ENCODE measurements at places on chromosomes 13 and 19.
A peak's percentile ranks its signal among the peaks of the same experiment; 100 is the strongest.

- H3K27me3 ChIP-seq = peaks cover 15% of the 10 kb centered on the region
- no peak overlapping the region for H3K27ac ChIP-seq
- no peak overlapping the region for H3K4me3 ChIP-seq
- no peak for DNase-seq
- H3K4me1 ChIP-seq = no peaks in the 10 kb centered on the region
- no peaks in the 10 kb centered on the region for H3K36me3 ChIP-seq
Observed at GRCh38 chr13:77861741-77862140, 56.9 kb downstream of the EDNRB start.

DNA sequence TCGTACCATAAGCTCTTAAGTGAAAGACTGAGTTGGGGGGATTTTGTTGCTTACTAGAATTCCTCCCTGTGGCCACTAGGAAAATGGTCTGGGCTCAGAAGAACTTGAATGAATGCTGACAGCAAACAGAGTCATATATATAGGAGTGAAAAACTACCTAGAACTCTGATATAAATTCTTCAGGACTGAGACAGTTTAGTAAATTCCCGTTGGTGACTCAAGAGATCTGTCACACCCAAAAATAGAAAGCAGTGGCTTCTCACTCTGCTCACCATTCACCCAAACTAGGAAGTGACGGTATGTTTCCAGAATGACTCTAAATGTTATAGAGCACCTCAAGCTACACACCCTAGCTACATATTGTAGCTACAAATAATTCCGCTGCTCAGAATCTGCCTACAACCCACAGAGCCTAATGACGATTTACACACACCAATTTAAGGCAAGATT lies 116.2 kb downstream of the TBC1D4 start:
- peaks cover 33% of the 10 kb centered on the region for H3K4me1 ChIP-seq
- DNase-seq = no peak
- H3K4me3 ChIP-seq = peak overlapping the region; percentile 26
- H3K36me3 ChIP-seq = no peaks in the 10 kb centered on the region

GRCh38 chr13:80250213-80250810 lies 90.6 kb downstream of the SPRY2 start:
- no peaks in the 10 kb centered on the region for H3K4me1 ChIP-seq
- no peak overlapping the region for H3K27ac ChIP-seq

- peaks cover 10% of the 10 kb centered on the region for H3K4me1 ChIP-seq
- peak overlapping the region; percentile 73 for H3K27ac ChIP-seq
- H3K36me3 ChIP-seq = peaks cover 41% of the 10 kb centered on the region
- H3K4me3 ChIP-seq = no peak overlapping the region
Observed at GRCh38 chr13:28267497-28267896, 129.2 kb downstream of the PAN3 start.

DNA sequence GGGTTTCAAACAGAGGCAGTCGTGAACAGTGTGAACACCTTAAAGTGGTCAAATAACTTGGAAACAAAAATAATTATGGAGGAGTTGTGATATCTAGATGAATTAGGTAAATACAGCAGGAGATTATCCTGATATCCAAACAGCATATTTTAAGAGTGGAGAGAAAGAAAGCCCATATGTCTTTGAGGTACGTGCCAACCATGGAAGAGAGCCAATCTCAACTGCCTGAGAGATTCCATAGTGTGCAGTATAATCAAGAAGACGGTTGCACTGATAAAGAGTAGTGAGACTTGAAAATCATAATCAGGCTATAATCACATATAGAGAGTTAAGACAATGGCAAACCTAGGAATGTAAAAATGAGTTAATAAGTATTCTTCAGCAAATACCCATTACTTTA lies 472.8 kb upstream of the SLITRK5 start:
- no peaks in the 10 kb centered on the region for H3K27me3 ChIP-seq
- H3K4me3 ChIP-seq = no peak overlapping the region
- DNase-seq = no peak

DNA sequence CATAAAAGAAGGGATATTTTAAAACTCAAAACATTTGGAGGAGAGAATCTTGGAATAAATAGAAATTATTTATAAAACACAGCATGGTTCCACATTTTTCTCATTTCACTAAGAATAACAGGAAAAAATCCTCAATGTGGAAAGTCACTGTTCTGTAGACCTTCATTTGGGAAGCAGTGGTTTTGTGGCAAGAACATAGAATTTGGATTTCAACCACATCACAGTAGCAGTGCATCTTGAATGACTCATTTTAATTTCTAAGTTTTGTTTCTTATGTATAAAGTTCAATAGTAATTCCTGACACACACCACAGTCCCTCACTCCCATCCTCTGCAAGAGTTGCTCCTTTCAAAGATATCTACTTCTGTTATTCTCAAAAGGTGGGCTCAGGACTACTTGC lies 264.0 kb downstream of the ENOX1 start:
- no peak for DNase-seq
- no peak overlapping the region for H3K27ac ChIP-seq
- no peaks in the 10 kb centered on the region for H3K36me3 ChIP-seq
- no peaks in the 10 kb centered on the region for H3K27me3 ChIP-seq
- H3K4me1 ChIP-seq = no peaks in the 10 kb centered on the region

- H3K36me3 ChIP-seq = peaks cover 12% of the 10 kb centered on the region
- peaks cover 2% of the 10 kb centered on the region for H3K4me1 ChIP-seq
- H3K4me3 ChIP-seq = no peak overlapping the region
- H3K27ac ChIP-seq = no peak overlapping the region
- peaks cover 8% of the 10 kb centered on the region for H3K27me3 ChIP-seq
- no peak for DNase-seq
Observed at GRCh38 chr19:54218960-54219661, 3.7 kb downstream of the LILRB3 start.

DNA sequence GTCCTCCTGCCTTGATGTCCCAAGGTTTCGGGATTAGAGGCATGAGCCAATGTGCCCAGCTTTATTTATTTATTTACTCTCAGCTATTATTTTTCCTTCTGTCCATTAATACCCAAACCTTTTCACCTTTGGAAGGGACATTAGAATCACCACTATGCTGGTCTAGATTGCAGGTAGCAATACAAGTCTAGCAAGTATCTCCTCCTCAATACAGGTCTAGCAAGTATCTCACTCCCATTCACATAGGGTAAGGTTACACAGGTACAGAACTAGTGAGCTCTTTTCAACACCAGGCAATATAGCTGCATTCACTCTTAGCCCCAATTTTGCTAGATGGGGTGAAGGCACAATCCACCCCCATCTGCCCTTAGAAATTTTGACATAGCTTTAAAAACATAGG lies 17.4 kb upstream of the SPRYD7 start:
- no peaks in the 10 kb centered on the region for H3K36me3 ChIP-seq
- peaks cover 17% of the 10 kb centered on the region for H3K27me3 ChIP-seq
- H3K4me1 ChIP-seq = no peaks in the 10 kb centered on the region
- no peak overlapping the region for H3K27ac ChIP-seq
- DNase-seq = no peak
- no peak overlapping the region for H3K4me3 ChIP-seq

DNA sequence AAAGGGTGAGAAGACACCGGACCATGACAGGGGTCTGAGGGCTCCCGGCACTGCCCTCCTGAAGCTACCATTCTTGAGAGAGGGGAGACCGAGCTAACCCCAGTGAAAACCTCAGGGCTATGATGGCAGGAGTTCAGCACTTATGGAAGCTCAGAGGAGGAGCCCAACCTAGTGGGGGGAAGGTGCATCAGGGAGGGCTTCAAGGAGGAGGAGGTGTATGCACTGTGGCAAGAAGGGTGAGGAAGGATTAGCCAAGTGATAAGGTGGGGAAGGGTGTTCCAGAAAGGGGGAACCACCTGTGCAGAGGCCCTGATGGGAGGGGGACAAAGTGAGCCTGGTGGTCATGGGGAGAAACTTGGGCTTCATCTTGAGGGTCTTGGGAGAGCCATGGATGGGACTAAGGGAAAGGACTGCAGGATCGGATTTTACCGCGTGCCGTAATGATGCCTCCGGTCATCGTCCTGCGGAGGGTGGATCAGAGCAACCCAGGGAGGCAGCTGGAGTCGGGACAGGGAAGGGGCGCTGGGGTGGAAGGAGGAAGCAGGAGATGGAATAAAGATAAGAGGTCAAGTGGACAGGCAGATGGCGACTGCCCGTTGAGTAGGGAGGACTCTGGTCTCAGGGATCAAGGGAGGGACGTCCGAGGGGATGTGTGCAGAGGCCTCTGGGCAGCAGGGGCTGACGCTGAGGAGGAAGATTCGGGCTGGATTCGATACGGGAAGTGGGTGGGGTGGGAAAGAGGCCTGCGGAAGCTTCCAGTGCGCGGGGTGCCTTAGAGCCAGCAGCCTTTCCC lies 13.3 kb upstream of the PSMD8 start:
- H3K27ac ChIP-seq = no peak overlapping the region
- peak overlapping the region; percentile 80 for H3K4me3 ChIP-seq
- H3K4me1 ChIP-seq = peaks cover 9% of the 10 kb centered on the region
- H3K36me3 ChIP-seq = no peaks in the 10 kb centered on the region

Measured in activated naive CD8-positive, alpha-beta T cell treated with anti-CD3 and anti-CD28 coated beads for 36 hours (primary cell).